ENCODE measurements at places on chromosomes 12 and 14.
A peak's percentile ranks its signal among the peaks of the same experiment; 100 is the strongest.

GRCh38 chr12:12159988-12160387 lies 89.2 kb downstream of the BCL2L14 start:
- DNase-seq = no peak

DNA sequence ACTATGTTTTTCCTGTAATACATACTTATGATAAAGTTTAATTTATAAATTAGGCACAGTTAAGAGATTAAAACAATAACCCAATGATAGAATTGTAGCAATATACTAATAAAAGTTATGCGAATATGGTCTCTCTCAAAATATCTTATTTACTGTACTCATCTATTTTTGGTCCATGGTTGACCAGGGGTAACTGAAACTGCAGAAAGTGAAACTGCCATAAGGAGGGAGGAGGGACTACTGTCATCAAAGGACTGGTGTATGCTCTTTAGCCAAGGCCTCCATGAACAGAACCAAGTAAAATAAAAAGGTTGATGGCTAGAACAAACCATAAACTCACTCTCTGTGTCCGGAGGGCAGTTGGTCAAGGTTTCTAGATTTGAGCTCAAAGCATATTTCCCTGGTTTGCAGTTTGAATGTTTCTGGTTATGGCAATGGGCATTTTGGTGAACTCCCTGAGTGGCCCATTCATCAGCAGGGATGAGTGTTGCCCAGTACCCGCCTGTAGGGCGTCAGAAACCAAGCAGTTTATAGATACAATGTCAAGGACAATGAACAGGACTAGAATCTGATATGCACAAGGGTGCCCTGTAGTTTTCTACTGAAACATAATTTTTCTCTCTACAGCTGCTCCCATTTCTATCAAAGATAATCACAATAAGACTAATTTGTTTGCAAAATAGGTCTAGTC lies 19.8 kb downstream of the LEMD3 start:
- DNase-seq = no peak

- DNase-seq = no peak
Observed at GRCh38 chr12:115598871-115599811, 678.4 kb downstream of the MED13L start.

DNA sequence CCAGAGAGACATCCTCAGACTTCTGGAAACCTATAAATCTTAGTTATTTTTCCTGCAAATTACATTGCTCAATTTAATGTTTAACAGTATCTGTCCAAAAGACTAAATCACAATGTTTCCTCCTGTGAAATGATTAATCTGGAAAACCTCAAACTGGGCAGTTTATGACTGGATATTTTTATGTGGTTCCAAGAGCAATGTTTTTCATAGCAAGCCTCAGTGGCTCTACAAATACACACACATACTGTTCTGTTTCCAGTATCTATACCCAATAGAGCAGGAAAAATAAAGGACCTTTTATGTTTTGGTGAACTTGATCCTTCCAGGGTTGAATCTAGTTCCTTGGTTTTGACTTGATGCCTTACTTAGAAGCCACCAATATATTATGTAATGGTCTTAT lies 9.2 kb downstream of the NID2 start:
- DNase-seq = no peak

- DNase-seq = peak; percentile 61
Observed at GRCh38 chr12:75750716-75751306, 239.4 kb upstream of the KRR1 start.

GRCh38 chr14:68208626-68209317 lies 389.2 kb downstream of the RAD51B start:
- DNase-seq = no peak

- no peak for DNase-seq
Observed at GRCh38 chr12:42574851-42575266, 14.7 kb downstream of the PRICKLE1 start.

- no peak for DNase-seq
Observed at GRCh38 chr14:106694638-106695393, 1168.4 kb downstream of the TMEM121 start.

DNA sequence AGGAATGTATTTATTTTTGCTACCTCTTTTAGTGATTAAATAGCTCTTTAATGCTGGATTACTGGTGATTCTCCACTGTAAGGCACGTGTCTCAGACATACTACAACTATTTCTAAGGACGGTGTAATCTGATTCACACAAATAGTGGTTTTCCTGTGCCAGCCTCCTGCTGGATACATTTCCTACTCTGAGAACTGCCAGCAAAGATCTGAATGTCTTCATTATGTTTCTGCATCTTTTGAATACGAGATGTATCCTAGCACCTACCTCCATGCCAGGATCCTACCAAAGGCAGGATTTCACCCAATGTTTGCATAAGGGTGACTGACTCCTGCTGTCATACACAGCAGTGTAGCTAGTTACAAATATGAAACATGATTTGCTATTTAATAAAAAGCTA lies 120.6 kb downstream of the PRICKLE1 start:
- no peak for DNase-seq

GRCh38 chr14:95330591-95331370 lies 11.1 kb upstream of the CLMN start:
- DNase-seq = no peak

GRCh38 chr14:68817506-68818212 lies 24.8 kb upstream of the ZFP36L1 start:
- no peak for DNase-seq

- DNase-seq = no peak
Observed at GRCh38 chr12:28776913-28777422, 372.1 kb upstream of the FAR2 start.

GRCh38 chr14:102525219-102525928 lies 15.8 kb upstream of the ANKRD9 start:
- no peak for DNase-seq

DNA sequence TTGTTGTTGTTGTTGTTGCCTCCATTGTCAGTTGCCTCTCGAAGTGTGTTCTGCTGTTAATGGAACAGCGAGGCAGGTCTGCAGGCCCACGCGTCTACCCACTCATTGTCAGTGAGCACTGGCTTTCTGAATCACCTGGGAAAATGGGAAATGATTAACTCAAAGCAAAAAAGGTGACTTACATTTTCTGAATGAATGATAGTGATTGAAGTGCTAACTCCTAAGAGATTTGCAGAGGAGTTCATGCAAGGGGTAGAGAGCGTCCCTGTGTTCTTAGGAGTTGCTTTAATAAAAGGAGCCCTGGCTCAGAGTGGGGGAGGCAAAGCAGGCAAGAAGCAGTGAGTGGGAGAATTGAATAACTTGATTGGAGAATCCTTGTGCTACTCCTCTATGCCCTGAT lies 177.6 kb downstream of the CAND1 start:
- no peak for DNase-seq

DNA sequence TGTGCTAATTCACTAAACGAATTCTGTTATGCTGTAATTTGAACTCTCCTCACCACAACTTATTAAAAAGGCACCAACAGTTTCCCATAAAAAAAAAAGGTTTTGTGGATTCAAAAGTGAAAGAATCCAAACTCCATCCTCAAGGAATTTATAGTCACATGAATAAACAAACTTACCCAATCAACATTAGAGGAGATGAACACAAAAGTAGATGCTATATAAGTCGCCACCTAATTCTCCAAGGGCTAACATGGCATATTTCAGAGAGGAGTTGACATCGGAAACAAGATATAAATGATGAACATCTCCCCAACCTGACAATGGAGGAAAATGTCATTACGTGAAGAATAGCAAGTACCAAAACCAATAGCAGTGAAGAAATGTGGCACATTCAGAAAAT lies 265.5 kb upstream of the PRKD1 start:
- DNase-seq = no peak

DNA sequence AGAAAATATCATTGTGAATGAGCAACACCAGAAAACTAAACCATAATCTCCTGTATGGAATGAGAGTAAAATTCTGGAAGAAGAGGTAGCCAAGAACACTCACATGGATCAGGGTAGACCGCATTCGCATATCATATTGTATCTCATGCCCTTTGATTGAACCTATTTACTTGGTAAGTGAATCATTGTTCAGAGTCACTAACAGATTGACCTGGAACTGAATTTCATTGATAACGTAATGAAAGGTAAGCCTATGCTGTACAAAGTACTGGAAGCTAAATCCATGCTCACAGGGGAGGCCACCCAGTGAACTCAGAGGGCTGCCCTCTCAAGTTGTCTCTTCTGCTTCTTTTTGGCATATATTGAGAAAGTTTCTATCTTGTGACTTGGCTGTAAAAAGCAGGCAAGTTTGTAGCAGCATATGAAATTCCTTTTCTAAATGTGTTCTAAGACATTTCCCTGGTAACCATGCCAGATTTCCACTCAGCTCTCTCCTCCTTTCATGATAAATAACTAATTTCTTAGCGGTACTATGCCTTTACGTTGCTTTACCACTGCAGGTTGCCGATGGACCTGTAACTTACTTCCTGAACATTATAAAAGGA lies 91.4 kb downstream of the PLCZ1 start:
- DNase-seq = no peak

DNA sequence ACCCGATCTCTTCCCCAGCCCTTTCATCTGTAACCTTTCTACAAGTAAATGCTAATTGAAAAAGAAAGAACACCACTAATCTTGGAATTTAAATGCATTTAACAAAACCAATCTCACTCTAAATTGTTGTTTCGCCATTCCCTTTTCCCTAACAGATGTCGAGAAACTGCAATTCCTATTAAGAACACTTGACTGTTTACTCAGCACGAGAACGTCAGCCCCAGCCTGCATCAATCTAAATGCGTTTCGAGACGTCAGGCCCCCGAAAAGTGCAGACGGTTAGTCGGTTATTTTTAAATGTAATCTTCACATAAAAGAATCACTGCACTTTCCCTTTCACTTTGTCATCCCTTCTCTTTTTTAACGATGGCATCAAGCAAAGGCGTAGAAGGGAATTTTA lies 837.6 kb downstream of the VRK1 start:
- no peak for DNase-seq

DNA sequence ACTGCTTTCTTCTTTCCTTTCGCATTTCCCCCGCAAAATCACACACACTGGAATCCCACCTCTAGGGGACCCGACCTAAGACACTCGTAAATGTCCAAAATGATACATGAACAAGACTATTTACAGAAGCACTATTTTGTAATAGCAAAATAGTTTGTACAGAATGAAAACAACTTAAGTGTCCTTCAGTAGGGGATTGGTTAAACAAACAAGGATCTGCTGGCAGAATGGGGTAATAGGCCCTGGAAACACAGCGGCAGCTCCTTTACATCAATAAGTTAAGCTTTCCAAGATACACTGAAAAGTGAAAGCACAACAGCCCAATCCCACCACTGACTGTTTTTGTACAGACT lies 48.8 kb downstream of the LTBP2 start:
- peak; percentile 90 for DNase-seq

DNA sequence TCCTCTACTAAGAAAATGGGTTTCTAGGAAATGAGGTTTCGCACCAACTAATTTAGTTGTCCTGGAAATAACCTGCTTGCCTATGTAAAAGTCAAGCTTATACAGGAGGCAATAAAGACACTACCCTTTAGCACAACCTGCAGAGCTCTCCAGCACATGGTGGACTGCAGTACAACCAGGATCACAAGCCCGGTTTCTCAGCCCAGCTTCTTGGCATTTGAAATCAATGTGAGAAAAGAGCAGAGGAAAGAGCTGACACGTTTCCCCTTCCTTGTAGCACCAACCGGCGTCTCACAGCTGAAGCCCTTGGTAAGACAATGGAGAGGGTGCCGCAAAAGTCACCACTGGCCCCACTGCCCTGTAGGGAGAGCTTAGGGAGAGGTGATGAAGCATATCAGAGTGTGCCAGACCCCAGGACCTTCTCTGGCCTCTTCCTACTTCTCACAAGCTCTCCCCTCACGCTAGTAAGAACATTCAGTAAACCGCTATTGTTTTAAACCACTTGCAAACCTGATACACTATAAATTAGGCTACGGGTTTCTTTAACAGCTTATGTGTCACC lies 8.6 kb downstream of the SPTLC2 start:
- no peak for DNase-seq

DNA sequence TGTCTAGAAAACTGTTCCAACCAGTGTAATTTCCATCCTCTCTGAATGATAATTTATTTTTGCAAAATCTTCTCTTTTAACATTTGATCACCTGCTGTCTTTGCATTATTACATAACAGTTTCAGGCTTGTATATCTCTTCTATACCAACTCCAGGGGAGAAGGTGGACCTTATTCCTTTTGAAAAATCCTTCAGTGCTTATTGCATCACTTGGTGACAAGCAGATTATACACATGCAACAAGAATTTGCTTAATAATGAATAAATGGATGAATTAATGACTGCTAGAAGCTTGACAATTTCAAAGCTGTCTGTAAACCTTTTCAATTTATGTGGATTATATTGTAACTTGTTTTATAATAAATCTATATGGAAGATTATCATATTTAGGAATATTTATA lies 37.3 kb upstream of the C12orf75 start:
- DNase-seq = no peak

DNA sequence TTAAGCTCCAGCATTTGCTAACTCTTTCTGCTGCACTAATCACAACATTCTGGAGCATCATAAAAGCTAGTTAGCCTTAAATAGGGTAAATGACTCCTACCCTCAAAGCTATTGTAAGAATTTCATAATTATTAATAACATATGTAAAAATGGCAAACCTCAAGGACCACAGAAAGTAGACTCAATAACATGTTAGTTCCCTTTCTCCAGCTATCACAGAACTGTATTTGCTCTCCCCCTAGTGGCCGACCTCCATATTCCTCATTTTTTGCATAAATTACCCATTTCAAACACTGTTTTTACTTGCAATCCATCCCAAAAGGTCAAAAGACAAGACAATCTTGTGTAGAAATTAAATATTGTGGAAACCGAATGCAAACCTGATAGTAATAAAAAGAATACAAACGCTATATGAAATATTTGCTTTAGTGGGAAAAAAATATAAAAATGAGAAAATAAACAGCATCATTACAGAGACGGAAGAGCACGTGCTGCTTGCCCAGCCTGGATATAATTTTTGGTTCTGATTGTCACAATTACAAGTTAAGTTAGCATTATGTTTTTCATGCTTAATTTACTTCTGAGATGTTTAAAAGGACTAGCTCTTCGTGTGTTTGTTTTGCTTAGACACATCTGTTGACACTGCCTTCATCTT lies 97.9 kb downstream of the RERGL start:
- peak; percentile 7 for DNase-seq

Data from smooth muscle cell of the brain vasculature (primary cell).